Neural progenitor cell (in vitro differentiated cells): ENCODE measurements at places on chromosomes 7 and 10.

GRCh38 chr7:95601316-95601715 lies 5.0 kb upstream of the PDK4 start:
- DNase-seq, result no peak

DNA sequence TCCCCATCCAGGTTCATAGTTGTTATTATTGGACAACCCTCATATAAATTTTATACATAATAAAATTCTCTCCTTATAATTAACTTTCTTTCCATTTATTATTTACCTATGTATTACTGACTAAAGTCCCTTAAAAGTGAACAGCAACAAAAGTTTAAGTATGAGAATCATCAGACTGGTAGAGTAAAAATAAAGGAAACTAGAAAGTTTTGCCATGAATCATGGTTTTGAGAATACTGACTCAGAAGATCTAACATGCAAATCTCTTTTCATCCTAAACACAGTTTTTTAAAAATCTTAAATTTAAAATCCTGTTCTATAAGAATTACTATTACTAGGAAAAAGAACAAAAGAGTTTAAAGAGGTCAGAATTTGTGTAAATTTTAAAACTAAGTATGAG lies 32.1 kb downstream of the HERC4 start:
- no peak for DNase-seq

DNA sequence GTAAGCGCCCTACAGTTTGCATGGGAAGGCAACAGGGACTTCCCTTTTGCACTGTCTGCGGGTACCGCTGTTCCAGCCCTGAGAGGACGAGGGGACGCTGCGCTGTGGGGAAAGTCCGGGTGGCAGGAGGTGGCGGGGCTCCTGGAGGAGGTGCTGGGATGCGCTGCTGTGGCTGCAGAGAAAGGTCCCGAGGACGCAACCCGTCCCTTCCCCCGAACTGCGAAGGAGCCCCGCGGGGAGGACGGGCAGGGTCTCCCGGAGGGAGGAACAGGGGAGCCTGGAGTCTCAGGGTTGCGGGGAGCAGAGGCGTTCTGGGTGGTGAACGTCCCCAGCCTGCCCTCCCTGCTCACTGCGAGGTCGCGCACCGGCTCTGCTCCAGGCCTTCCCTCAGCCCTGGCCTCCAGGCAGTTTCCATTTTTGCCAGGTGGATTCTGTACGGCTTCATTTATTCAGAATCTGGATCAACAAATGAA lies 91.6 kb downstream of the CXCL12 start:
- peak; percentile 8 for DNase-seq

GRCh38 chr7:30252885-30253795 lies 31.3 kb upstream of the ZNRF2 start:
- DNase-seq, result no peak

DNA sequence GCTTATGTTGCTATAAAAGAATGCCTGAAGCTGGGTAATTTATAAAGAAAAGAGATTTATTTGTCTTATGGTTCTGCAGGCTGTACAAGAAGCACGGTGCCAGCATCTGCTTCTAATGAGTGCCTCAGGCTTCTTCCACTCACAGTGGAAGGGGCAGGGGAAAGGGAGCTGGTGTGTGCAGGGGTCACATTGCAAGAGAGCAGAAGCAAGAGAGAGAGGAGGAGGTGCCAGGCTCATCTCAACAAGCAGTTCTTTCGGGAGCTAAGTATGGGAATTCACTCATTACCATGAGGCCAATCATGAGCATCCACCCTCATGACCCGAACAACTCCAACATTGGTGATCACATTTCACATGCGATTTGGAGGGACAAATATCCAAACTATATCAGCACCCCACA lies 17.2 kb upstream of the SLK start:
- DNase-seq, result no peak

DNA sequence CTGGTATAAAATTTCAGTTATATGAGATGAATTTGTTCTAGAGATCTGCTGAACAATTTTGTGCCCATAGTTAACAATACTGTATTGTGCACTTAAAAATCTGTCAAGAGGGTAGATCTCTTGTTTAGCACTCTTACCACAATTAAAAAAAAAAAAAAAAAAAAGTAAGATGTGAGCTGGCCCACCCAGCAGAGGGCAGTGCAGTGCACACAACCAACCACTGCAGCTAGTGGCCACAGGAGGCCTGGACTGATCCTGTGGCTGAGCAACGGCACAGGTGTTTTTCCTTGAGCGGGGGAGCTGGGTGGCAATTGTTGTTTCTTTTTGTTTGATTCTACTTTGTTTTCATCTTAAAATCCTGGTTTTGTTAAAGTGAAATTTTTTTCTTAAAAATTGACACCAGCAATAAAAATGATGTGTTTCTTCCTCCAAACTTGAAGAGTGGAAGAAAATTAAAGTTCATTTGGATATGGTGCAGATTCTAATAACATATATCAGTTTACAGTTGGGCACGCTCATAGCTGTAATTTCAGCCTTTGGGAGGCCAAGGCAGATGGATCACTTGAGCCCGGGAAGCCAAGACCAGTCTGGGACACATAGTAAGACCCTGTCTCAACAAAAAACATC lies 171.1 kb upstream of the TBX20 start:
- DNase-seq, result peak; percentile 74

DNA sequence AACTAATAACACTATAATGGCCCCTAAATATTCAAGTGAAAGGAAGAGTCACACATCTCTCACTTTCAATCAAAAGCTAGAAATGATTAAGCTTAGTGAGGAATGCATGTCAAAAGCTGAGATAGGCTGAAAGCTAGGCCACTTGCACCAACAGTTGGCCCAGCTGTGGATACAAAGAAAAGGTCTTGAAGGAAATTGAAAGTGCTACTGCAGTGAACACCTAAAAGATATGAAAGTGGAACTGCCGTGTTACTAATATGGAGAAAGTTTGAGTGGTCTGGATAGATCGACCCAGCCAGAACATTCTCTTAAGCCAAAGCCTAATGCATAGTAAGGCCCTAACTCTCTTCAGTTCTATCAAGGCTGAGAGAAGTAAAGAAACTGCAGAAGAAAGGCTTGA lies 12.1 kb upstream of the SNX13 start:
- DNase-seq, result no peak

DNA sequence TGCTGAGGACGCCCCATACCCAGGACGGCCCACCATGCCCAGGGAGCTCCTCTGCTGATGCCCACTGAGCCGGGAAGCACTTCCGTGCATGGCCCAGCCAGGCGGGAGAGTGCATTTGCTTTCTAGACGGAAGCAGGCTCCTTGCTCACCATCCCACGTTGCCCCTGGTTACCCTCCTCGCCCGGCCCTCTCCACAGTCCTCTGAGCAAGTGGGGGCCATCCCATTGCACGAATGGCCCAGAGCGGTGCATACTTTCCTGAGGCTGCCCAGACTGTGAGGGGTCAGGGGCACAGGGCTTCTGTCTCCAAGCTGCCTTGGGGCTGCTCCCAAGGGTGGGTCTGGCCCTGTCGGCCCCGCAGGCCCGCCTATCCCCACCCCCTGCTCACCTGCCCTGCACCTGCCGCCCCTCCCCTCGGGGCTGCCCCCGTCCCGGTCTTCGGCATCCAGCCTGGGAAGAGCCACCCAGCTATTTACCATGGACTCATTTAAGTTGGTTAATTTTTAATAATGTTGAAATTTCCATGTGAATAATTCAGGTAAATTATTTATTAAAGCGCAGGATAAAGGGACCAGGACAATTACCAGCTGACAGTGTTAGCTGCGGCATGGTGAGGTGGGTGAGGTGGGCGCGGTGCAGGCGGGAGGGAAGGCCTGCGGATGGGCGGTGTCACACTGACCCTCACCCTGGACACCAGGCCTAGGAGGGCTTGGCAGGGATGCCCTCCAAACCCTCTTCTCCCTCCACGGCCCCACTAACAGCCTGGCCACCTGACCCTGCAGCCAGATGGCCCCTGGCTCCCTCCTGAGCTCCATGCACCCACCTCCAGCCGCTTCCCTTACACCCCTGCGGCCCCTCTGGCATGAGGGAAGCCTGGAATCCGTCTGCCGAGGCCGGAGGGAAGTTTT lies 104.4 kb downstream of the MICALL2 start:
- DNase-seq, result no peak

DNA sequence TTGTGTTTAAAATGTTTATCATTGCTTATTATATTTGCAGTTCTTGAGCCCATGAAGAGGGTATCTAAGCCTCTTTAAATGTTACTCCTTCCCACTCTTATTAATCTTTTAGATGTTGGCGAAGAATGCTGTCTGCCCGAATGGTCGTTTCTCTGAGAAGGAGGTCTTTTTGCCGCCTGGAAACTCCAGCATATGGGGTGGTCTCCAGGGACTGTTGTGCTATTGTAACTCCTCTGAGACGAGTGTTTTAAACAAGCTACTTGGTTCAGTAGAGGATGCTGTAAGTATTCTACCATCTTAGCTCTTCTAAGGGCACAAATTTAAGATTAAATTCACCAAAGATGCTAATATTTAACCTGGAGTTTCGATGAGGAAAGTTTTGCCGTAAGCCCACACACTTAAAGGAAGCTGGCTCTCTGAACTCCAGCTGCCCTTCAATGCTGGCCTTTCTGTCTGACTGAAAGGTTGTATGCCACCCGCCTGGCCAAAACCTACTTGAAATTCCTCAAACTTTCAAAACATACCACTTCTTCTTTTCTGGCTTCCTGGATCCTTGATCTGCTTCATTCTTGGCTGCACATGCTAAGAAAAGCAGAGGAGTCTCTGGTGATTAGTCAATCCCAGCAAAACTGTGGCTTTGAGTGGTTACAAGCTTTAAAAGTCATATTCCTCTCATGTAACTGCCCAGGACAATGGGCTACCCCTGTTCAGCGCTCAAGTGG lies 74.7 kb downstream of the ABCA13 start:
- no peak for DNase-seq

GRCh38 chr7:36661135-36661840 lies 63.0 kb downstream of the AOAH start:
- peak; percentile 63 for DNase-seq

DNA sequence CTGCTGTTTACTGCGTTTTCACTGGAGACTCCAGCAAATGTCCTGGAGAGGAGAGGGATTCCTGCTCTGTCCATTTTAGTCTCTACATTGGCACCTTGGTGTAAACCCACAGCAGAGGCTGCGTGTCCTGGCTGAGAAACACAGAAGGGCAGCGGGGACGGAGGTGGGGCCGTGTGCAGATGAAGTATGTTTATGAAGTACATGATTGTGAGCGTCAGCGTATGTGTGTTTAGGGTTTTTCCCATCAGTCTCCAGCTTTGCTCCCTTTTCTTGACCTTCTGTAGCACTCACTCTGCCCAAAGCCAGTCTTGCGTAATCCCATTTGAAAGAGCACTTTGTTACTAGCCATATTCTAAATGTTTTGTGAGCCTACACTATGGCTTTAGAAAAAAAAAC lies 750.7 kb upstream of the SORCS1 start:
- peak; percentile 34 for DNase-seq

DNA sequence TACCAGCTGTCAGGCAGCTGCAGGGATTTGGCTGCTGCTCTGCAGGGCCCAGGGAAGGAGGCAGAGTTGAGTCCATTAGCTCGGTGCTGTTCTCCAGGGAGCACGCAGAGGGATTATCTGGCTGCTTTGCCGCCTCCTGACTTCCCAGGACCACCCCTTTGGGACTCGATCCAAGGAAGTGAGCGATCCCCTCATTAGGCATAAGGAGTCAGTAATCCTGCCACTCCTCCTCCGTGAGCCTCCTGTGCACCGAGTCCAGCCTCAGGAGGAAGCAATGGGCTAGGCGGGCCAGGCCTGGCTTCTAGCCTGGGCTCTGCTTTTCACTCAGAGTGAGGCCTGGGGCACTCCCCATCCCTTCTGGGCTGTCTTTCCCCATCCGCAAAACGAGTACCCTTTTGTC lies 417.9 kb downstream of the RPS24 start:
- peak; percentile 69 for DNase-seq

GRCh38 chr7:14480281-14480680 lies 422.3 kb downstream of the DGKB start:
- DNase-seq, result no peak

GRCh38 chr10:63770523-63770922 lies 249.3 kb downstream of the REEP3 start:
- no peak for DNase-seq

GRCh38 chr10:5591336-5591824 lies 66.6 kb downstream of the CALML3 start:
- DNase-seq, result peak; percentile 54

DNA sequence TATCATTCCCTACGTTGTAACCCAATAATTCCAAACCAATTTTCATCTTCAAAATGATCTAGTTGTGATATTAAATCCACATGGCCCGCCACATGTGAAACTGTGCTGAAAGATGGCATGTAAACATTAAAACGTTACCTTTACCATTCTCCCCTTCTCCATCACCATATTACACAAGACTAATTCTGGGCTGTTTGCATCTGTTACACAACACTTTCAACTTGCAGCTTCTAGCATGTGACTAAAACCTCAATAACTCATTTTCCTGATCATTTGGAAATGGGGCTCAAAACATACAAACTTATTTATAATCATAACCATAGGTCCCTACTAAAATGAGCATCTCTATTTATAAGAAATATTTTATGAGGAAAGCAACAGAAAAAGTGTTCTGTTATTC lies 4.7 kb downstream of the MTERF1 start:
- no peak for DNase-seq

- DNase-seq, result peak; percentile 32
These were observed 1.1 kb downstream of the RRP12 start for GRCh38 chr10:97399843-97400545.
